ENCODE measurements at places on chromosomes 12 and 14. TPM values are rescaled to one million over a fixed set of nuclear protein-coding genes. Genes with fewer than 3 reads are reported as not detected.

DNA sequence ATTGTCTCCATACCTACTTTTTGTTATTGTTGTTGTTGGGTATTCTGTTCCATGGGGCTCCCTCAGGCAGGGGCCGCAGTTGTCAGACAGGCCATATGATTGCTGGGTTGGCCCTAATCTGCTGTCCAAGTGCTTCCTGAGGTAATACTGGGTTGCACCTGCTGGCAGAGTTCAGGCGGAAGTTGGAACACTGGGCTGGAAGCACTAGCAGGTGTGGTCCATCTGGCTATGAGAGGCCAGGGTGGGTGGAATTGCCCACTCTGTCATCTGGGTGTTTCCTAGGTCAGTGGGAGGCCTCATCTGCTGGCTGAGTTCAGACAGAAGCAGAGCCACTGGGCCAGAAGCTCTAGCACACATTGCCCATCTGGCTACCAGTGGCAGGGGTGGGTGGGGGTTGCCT is 81.3 kb upstream of the NID2 start:
- no peak for DNase-seq

GRCh38 chr14:95663226-95663797 is 22.9 kb upstream of the TCL1B start:
- no peak for DNase-seq

Gene KRT72
- total RNA-seq, result not detected

Gene CCDC198
- total RNA-seq, result not detected

Gene LRP1
- total RNA-seq, result 755 TPM

Gene TAS2R31
- 2.7 TPM for total RNA-seq

Gene NOVA1
- 10.2 TPM for total RNA-seq

Measured in thoracic aorta (tissue), 2 donors.